ENCODE measurements at places on chromosomes 6 and 20.

GRCh38 chr20:31698803-31699718, 23.6 kb downstream of the BCL2L1 start:
- no peak for DNase-seq

- DNase-seq: no peak
These were observed 38.5 kb upstream of the OGFRL1 start for GRCh38 chr6:71250099-71250602.

DNA sequence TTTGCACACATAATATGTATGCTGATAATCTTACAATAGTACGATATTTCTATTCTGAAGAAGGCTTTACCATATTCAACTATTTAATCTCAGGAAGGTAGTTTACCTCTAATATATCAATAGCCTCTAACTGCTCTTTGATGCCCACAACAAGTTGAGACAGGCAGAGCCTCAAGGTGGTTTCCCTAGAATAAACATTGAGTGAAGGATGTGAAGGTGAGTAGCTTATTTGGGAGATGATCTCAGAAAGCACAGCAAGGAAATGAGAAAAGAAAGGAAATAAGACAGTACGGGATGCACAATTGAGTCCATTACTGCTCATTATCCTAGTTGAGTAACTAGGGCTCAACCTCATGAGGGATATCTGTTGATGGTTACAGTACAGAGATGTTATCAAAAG, 638.4 kb downstream of the MAFB start:
- no peak for DNase-seq

GRCh38 chr20:25277051-25277801, 29.3 kb downstream of the PYGB start:
- DNase-seq: peak; percentile 69

DNA sequence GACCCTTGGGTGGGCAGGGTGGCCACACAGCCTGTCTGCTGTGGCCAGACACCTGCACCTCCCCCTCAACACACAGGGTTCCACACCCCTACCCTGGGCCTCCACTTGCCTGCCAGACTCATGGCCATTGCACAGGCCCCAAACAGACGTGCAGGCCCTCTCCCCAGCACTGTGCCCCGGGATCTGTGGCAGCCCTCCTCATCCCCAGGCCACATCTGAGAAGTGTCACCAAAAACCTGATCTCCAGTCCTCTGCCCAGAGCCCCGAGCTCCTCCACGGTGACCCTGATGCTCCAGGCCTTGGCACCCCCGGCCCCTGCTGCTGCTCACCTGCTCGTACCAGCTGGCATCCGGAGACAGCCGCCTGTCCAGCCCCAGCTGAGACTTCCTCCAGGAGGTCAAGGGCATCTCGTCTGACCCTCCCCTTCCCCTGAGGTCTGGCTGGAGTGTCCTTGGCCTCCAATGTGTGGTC, 160.1 kb downstream of the DLL1 start:
- peak; percentile 70 for DNase-seq

DNA sequence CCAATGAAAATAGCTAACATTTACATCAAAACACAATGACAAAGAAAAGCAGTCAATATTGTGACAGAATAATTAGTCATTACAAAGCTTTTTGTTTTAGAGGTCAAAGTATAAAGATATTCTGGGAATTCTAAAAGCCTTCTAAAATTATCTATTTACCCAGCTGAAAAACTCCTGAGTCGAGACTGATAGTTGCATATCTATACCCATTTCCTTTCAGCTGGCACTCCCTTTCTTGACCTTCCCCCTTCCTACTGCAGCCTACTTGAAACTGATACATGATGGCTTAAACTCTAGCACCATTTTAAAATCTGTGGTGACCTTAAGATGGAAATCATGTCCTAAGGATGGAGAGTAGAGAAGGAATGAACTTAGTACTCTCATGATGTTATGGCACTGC, 38.6 kb downstream of the LMBRD1 start:
- DNase-seq: no peak

DNA sequence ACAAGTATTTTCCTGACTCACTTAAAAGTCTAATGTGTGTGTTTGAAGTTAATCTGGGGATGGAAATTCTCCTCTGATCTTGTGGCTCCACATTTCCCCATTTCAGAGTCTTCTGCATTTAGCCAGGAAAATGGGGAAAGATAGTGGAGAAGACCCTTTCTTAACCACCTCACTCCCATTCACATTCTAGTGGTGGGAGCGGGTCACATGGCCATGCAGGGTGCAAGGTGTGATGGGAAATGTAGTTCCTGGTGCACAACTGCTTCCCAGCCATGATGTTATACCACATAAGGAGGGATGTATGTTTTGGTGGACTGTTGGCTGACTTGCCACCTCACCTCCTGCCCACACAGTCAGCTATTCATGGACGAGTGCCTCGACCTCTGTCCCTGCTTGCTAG, 61.8 kb downstream of the BANF2 start:
- DNase-seq: no peak

DNA sequence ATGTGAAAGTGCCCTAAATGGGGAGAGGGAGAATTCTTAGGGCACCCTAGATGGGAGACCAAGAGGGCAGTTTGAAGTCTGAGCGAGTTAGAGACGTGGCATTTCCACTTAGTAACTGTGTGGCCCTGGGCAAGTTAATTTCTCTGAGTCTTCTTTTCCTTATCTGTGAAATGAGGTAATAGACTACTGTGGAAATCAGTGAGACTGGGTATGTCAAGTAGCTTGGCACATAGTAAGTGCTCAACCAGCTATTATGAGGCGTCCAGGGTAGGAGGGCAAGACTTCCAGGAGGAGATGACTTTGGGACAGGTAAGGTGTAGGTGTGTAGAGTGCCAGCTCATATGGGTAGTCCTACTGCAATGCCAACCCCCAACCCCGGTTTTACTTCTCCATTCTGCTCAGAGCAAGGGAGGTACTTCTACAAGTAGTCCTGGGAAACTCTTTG, 770 bp downstream of the KIF3B start:
- no peak for DNase-seq

GRCh38 chr6:90204327-90205056, 92.2 kb downstream of the BACH2 start:
- DNase-seq: no peak

GRCh38 chr20:47146686-47147085, 209.8 kb downstream of the ZMYND8 start:
- no peak for DNase-seq

- no peak for DNase-seq
These were observed at the start of gene BCAS1 for GRCh38 chr20:54070187-54070987. BCAS1 (minus strand) TSS chr20:54070594; CDS start chr20:54058718, 11,876 bp downstream.
